ENCODE measurements at places on chromosomes 5 and 9.

DNA sequence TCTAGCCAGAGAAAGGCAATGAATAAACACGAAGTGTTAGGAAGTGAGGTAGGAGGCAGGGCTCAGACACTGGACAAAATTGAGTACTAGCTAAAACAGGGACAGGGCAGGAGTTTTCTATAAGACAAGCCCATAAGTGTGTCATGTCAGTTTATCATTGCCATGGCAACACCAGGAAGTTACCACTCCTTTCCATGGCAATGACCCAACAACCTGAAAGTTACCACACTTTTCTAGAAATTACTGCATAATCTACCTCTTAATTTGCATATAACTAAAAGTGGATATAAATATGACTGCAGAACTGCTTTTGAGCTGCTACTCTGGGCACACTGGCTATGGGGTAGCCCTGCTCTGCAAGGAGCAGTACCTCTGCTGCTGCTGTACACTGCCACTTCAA, 442.5 kb upstream of the COX7C start:
- DNase-seq = no peak

GRCh38 chr5:163409384-163409783, 28.0 kb upstream of the CCNG1 start:
- DNase-seq = no peak

GRCh38 chr5:159182691-159183090, 26.7 kb downstream of the RNF145 start:
- DNase-seq = no peak

DNA sequence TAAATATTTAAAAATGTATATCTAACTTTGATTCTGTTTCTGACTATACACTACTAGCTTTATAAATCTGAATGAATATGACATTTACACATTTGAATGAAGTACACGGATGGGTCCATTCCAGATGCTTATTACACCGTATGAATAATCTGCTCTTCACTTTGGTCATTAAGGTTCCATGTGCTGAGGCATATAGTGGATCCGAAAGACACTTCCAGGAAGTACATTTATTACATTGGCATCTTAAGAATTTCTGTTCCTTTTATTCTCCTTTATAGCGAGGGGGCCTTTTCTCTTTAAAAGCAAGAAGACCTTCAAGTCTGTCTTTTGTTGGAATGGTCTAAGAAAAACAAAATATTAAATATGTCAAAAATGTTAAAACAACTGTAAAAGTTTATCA, 147.6 kb downstream of the AUH start:
- DNase-seq = no peak

DNA sequence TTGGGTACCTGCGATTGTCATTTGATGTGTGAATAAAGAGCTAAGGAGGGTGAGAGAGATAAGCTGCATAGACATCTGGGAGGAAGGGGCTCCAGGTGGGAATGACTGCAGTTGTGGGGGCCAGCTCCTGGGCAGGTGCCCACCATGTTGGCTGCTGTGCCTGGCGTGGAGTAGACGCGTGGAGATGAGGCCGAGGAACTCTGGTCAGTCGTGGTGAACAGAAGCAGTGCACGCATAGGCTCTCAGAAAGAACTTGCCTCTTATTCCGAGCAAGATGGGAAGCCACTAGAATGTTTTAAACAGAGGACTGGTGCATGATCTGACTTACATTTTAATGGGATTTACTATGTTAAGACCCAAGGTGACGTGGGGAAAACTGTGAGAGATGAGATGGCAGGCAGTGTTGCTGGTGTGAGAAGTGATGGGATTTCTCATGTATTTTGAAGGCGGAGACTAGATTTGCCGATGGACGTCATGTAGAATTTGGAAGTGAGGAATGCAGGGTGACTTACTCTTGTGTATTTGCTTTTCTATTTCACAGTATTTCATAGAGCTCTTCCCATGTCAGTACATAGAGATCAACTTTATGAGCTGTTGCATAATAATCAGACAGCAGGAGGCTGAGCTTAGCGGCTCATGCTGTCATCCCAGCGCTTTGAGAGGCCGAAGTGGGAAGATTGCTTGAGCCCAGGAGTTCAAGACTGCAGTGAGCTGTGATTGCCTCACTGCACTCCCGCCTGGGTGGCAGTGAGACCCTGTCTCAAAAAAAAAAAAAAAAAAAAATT, 71.1 kb downstream of the EHMT1 start:
- no peak for DNase-seq

DNA sequence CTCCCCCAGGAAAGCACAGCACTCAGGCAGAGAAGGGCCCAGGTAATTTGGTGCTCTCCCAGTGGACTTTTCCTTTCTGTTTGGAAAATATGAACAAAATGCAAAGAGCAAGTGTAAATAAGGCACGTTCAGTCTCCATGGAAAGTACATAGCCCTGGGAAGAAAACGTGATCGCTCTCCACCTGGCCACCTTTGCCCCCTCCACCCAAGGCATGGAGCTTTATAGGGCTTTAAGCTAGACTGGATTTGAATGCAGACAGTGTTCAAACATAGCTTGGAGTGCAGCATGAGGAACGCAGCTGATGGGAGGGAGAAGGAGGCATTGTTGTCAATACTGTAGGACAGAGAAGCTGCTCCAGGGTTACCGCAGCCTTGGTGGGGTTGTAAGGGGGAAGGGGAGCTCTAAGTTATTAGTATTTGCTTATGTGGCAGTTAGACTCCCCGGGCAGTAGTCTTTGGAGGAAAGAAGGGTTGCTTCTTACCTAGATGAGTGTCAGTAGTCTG, 500.2 kb downstream of the SPOCK1 start:
- DNase-seq = no peak

DNA sequence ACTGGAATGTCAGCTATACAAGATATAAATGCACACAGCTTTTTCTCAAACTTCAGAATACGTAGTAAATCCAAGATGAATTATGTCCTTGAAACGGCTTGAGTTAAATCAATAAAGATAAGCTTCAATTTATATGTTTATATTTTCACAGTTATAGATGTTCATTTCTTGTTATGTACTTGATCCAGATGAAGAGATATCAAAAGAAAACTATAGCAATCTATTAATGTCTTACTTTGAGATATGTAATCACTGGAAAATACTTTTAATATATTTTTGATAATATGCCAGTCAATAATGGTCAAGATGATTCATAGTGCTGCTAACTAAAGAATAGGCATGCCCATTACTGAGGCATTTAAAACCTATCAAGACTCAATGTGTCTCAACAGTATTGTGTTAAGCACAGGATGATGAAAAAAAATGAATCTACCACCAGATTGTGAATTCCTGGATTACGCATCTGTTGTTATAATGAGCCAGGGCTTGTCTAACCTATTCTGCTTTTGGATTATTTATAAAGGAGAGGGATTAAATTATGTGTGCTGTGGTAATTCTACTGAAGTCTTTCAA, 372.6 kb upstream of the PRR16 start:
- no peak for DNase-seq

- DNase-seq = no peak
Measured at GRCh38 chr5:36423578-36424307, 122.0 kb upstream of the RANBP3L start.

DNA sequence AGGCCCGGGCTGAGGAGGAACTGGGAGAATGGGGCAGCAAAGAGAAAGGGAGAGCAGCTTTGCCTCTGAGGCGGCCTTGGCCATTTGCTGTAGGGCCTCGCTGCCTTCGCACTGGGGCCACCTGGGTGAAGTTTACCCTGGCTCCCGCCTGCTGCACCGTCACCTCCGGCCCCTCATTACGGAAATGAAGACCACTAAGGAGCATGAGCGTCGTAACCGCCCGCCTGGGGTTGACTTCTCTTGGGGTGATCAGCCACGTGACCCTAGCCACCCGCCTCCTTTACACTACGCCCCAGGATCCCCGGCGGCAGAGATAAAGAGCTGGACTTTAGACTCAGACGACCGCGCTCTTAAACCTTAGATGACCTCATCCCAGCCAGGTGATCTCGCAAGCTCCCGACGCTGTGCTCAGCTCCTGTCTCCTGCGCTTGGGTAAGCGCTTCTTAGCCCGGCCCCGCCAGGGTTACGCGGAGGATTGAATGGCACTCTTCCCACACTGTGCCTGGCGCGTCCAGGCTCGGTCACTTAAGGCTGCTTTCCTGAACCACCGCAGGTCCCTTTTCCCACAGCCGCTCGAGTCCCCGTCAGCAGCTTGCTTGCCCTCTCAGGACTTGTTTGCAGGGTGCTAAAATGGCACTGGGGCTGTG, 107.9 kb upstream of the LARP1 start:
- no peak for DNase-seq

- DNase-seq = no peak
Measured at GRCh38 chr9:121394292-121394691, 24.2 kb upstream of the STOM start.

GRCh38 chr5:16082053-16082452, 97.5 kb downstream of the MARCHF11 start:
- no peak for DNase-seq

GRCh38 chr5:92514896-92515295, 1066.1 kb downstream of the NR2F1-AS1 start:
- no peak for DNase-seq

DNA sequence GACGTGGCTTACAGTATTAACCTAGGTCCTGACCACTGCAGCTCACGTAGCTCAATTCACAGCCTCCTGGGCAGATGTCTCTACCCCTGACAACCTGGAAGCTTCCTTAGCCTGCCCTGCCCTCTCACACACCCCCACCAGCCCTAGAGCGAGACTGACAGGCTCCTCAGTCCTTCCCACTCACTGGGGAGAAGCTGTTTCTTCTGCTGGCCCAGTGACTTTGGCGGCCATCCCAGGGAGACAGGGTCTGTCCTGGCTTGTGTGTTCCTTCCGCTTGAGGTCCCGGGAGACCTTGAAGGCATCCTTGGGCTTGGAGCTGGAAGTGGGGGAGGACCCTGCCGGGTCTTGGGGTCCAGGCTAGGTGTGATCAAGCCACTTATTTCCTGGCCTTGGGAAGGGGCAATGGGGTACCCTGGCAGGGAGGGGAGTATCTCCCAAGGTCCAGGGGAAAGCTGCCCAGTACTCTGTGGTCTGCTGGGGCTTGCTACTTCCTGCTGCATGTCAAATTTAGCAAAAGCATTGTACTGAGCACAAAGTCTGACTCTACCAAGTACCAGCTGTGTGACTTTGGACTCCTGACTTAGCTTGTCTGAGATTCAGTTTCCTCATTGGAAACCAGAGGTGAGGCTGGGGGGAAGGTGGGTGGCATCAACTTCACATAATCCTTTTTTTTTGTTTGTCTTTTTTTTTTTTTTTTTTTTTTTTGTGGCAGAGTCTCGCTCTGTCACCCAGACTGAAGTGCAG, 1.9 kb downstream of the MIGA2 start:
- no peak for DNase-seq

- DNase-seq = no peak
Measured at GRCh38 chr5:142356349-142356715, 31.5 kb upstream of the SPRY4 start.

- DNase-seq = no peak
Measured at GRCh38 chr5:2103940-2104339, 221.2 kb upstream of the IRX4 start.

- no peak for DNase-seq
Measured at GRCh38 chr9:137222190-137223077, at the start of gene RNF208. TSS of gene RNF208 (minus strand) at chr9:137222240. CDS start at chr9:137221212, 1,028 bp downstream.

DNA sequence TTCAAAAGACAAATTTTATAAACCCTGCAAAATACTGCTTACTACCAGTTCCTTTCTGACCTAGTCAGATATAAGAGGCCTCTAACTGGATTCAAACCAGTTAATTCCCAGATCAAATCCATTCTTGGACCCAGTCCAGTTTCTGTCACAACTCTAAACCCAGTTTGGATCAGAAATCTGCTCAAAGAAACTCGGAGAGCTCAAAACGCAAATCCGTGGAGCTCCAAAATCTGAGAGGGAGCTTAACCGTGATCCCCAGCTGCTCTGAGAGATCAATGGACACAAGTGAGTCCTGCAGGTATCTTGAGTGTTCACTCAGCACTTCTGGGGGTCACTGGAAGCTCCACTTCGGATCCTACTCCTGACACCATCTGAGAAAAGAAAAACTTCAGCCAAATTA, 348.1 kb upstream of the PTGER4 start:
- DNase-seq = no peak

GRCh38 chr5:178548746-178549145, 41.4 kb downstream of the COL23A1 start:
- DNase-seq = no peak

- no peak for DNase-seq
Measured at GRCh38 chr5:127938746-127939145, 144.8 kb upstream of the SLC12A2 start.

GRCh38 chr5:73106335-73106734, 14.0 kb upstream of the TMEM171 start:
- DNase-seq = no peak

GRCh38 chr5:114116981-114117380, 244.9 kb upstream of the KCNN2 start:
- no peak for DNase-seq

- no peak for DNase-seq
Measured at GRCh38 chr5:57191986-57192385, 18.1 kb downstream of the GPBP1 start.

DNA sequence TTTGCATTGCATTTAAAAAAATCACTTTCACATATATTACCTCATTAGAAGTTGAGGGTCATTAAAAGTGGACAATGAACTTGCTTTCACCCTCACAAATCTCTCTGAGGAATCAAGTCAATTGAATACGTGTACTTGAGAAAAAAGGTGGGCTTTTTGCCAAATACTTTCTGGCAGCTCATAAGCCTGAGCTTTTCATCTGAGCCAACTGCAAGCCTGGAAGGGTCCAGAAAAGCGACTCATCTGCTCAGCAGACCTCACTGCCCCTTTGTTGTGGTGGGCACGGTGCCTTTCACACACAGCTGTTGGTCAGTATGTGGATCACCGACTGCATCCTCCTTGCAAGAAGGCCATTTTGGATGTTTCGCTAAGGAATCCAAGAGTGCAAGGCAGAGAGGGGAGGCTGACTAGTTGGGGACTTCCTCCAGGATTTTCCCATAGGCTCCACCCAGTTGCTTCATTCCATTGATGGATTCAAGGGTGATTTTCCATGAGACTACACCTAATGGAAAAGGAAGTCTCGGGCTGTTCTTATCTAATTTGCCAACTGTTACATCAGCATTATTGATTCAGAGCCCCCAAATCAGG, 564.7 kb downstream of the PDE4D start:
- DNase-seq = no peak

DNA sequence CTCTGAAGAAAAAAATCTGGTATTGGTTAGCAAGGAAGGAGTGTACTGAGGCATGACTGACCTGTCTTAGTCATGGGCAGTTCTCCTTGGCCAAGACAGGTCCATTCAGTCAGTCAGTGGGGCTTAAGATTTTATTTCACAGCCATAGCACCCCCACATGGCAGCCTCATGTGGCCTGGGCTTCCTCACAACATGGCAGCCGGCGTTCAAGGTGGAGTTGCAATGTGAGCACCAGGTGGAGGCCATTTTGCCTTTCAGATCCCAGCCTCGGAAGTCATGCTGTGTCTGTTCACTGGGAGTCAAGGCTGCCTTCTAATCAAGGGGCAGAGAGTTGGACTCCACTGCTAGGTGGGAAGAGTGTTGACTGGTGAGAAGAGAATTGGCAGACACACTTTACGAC, 10.3 kb upstream of the CARD19 start:
- DNase-seq = no peak

DNA sequence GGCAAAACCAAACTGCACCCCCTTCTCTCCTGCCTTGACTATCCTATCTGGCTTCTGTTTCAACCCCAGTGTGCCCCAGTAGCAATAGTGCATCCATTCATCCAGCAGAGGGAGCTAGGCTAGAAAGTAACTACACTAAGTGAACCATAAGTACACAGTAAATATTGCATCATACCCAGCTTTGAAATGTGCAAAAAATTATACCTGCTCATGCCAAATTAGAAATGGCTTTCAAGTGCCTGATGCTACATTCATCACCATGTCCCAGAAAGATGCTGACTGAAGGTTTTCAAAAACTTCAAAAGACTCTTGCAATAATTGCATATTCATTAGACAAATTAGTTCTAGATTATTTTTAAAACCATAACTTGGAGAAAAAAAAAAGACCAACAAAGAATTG, 153.5 kb downstream of the PRELID2 start:
- DNase-seq = no peak
